Mononuclear cell (primary cell): ENCODE measurements at places on chromosomes 16 and 17. TPM values are rescaled to one million over a fixed set of nuclear protein-coding genes. Genes with fewer than 3 reads are reported as not detected.

Gene ALOX15
- total RNA-seq, result not detected

Gene DLX4
- 0.10 TPM for total RNA-seq

Gene CCL23
- not detected for total RNA-seq

Gene SALL1
- not detected for total RNA-seq

Gene KRT24
- not detected for total RNA-seq

Gene CDK3
- total RNA-seq, result 1.8 TPM

Gene CHD9NB
- total RNA-seq, result not detected

Gene KCNH6
- not detected for total RNA-seq

Gene CCDC200
- total RNA-seq, result 0.31 TPM

Gene TEX14
- total RNA-seq, result 0.31 TPM

Gene AANAT
- not detected for total RNA-seq

Gene GP1BA
- total RNA-seq, result 4.2 TPM

Gene CTRB1
- total RNA-seq, result not detected

Gene TBC1D3K
- total RNA-seq, result not detected

Gene NT5M
- total RNA-seq, result 5.5 TPM

Gene ATP1B2
- total RNA-seq, result not detected

Gene BAIAP2
- 5.1 TPM for total RNA-seq

Gene HS3ST2
- total RNA-seq, result not detected

Gene SLFN14
- total RNA-seq, result 3.8 TPM

Gene ARHGAP27
- total RNA-seq, result 41.3 TPM

Gene DGKE
- total RNA-seq, result 19.4 TPM

Gene VPS9D1
- 5.2 TPM for total RNA-seq

Gene MYH8
- not detected for total RNA-seq

Gene C16orf89
- total RNA-seq, result not detected

Gene SLC5A11
- total RNA-seq, result 0.31 TPM

Gene EPN3
- total RNA-seq, result not detected

Gene TVP23B
- total RNA-seq, result 51.6 TPM

Gene CYGB
- total RNA-seq, result 0.21 TPM

Gene CCL5
- total RNA-seq, result 139 TPM

Gene TPSD1
- total RNA-seq, result not detected

Gene TRPV2
- 23.1 TPM for total RNA-seq

Gene ZNF319
- 5.7 TPM for total RNA-seq

Gene METRNL
- total RNA-seq, result 72.7 TPM

Gene ANKRD40CL
- total RNA-seq, result 0.21 TPM

Gene GSDMA
- 0.94 TPM for total RNA-seq

Gene CHST4
- total RNA-seq, result not detected

Gene ARHGDIA
- total RNA-seq, result 189 TPM

Gene CORO1A
- 361 TPM for total RNA-seq

Gene PYY
- total RNA-seq, result not detected

Gene KRTAP4-1
- not detected for total RNA-seq

Gene KRT33A
- total RNA-seq, result not detected

Gene DYNC1LI2
- total RNA-seq, result 124 TPM

Gene PEX12
- total RNA-seq, result 3.1 TPM

Gene NLRP1
- total RNA-seq, result 118 TPM

Gene VPS35L
- total RNA-seq, result 29.4 TPM

Gene TMEM92
- total RNA-seq, result not detected

Gene TNFRSF13B
- total RNA-seq, result 2.2 TPM

Gene GAS2L2
- total RNA-seq, result under 0.01 TPM

Gene RNF112
- total RNA-seq, result 0.21 TPM

Gene C16orf95
- 0.42 TPM for total RNA-seq

Gene DPEP2
- 17.2 TPM for total RNA-seq

Gene TK1
- total RNA-seq, result 0.94 TPM

Gene KRT13
- 0.73 TPM for total RNA-seq

Gene ALDH3A1
- total RNA-seq, result not detected

Gene WSCD1
- 0.21 TPM for total RNA-seq

Gene NLRC3
- total RNA-seq, result 25.1 TPM

Gene KRT17
- total RNA-seq, result 0.42 TPM

Gene ABCA9
- 0.42 TPM for total RNA-seq

Gene FBXO39
- 0.73 TPM for total RNA-seq

Gene RRAD
- total RNA-seq, result 1.3 TPM
